ENCODE measurements at places on chromosomes 4 and X.

- DNase-seq, result no peak
Observed at GRCh38 chrX:8849458-8849857, 48.3 kb upstream of the FAM9A start.

DNA sequence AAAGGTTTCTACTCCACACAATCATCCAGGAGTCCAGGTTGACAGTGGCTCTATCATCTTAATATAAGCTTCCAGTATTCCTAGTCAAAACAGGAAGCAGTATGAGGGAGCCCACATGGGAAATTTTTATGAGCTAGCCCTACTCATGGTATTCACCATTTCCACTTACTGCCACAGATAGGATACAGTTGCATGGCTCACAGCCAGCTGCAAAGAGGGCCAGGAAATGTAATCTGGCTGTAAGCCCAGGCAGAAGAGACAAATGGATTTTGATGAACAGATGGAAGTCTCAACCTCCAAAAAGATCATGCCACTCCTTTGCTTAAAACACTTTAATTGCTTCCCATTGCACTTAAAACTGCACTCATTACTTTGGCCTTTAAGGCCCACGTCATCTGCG, 150.6 kb downstream of the ADAMTS3 start:
- peak; percentile 46 for DNase-seq

DNA sequence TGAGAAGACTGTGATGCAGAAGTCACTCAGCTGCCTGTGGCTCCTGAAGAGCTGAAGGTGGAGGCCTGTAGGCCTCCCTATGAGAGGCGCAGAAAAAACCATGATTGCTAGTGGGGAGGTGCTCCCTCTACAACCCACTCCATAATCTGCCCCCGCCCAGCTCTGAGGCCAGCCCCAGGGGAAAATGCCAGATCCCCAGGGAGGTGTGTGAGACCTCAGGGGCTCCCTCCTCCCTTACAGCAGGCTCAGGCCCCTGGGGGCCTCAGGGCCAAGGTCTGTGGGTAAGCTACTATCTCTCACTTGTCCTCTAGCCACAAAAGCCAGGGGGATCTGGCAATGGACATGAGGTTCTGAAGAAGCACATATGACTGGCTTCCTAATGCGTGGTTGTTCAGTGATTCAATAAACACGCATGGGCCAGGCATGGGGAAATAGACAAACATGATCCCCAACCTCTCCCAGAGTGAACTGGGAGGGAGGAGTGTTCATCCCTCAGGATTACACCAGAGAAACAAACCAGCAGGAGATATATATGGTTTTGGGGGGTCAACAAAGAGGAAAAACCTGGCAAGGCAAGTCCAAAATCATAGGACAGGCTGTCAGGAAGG, 51.0 kb upstream of the MTM1 start:
- DNase-seq, result no peak

GRCh38 chrX:116238093-116238492, 67.5 kb downstream of the AGTR2 start:
- DNase-seq, result no peak

- no peak for DNase-seq
Observed at GRCh38 chrX:2490634-2491033, 10.1 kb downstream of the DHRSX start.

GRCh38 chr4:57443787-57444186, 333.6 kb upstream of the IGFBP7 start:
- no peak for DNase-seq

- DNase-seq, result no peak
Observed at GRCh38 chr4:40909363-40909876, 159.7 kb downstream of the NSUN7 start.

- DNase-seq, result no peak
Observed at GRCh38 chr4:185958094-185958747, 110.7 kb upstream of the TLR3 start.

- no peak for DNase-seq
Observed at GRCh38 chrX:2474280-2474962, 26.4 kb downstream of the DHRSX start.

DNA sequence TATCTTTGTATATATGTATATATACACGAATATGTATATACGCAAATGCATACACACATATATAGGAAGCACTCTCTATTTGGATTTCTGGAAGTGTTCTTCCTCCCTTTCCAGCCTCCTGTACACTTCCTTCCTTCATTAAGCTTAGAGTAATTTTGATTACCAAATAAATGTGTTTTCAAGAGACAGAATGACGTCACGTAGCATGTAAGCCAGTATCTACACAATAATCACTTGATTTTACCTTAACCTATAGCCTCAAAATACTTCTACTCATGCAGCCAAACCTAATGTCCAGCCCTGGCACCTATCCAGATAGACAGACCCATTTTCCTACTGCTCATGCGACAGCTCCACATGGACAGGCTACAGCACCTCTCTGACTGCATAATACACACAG, 29.9 kb downstream of the MAGEA10 start:
- no peak for DNase-seq

DNA sequence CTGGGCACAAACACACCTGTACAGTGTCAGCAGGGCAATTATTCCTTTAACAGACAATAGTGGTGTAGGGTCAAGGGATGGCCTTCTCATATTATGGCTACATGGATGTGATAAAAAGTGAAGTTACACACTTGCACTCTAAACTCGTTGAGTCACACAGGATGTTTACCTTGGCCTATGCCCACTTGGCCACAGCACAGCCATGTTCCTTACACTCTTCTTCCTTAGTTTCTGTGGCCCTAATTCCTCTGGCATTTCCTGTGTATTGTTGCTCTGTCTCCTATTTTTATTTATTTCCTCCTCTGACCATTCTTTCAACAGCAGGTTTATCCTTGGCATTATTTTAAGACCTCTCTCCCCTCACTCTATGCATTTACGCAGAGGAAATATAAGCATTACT, 86.8 kb upstream of the NPFFR2 start:
- DNase-seq, result no peak

DNA sequence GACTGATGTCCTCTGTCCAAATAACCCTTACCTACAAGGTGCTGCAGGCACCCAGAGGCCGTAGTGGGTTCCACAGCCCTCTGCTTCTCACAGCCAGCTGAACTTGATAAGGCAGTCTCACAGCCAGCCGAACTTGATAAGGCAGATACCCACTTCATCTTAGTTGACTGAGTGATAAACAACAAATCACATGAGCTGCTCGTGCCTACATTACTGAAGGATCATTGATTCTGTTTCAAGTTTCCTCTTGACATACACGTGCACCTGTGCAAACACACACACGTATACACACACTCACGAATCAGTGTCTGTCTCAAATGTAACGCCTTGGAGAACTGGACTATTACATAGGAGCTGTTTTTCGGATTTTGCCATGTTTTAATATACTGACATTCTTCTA, 276.3 kb downstream of the DCTD start:
- DNase-seq, result no peak

- DNase-seq, result no peak
Observed at GRCh38 chr4:118273642-118274041, 79.2 kb downstream of the PRSS12 start.

DNA sequence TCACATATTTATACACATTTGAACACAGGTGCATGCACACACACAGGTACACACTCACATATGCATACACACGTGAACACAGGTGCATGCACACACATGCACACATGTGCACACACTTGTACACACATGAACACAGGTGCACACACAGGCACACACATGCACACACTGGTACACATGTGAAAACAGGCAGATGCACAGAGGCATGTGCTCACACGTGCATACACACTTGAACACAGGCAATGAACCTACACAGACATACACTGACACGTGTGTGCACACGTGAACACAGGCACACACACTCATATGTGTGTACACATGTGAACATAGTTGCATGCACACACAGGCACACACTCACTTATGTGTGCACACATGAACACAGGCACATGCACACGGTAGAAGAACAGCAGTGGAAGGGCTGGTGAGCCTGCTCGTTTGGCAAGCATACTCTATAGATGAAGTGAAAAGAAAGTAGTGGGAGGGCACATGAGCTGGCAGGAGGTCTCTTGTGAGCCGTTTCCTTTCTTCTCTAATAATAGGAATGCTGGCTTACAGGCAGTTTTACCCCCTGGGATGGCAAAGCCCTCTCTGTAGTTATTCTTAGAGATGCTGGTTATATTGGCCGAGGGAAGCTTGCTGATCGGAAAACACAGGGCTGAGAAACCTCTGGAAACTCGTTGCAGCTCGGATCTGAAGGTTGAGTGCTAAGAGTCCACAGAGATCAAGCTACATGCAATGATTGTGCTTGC, 279.6 kb upstream of the CLNK start:
- no peak for DNase-seq

GRCh38 chr4:78642934-78643333, 91.4 kb downstream of the ANXA3 start:
- no peak for DNase-seq

GRCh38 chr4:61820136-61820535, 620.0 kb downstream of the ADGRL3 start:
- no peak for DNase-seq

DNA sequence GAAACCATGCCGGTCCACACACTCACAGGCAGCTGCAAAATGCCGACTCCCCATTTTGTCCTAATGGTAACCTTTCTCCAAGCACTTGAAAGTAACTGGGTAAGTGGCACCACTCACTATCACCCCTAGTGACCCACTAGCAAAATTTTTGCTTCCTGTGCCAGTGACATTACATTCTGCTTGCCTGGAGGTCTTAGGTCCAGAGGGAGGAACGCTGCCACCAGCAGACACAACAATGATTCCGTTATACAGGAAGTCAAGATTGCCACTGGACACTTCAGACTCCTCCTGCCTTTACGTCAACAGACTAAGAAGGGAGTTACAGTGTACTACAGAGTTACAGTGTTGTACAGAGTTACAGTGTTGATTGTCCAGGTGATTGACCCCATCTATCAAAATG, 11.8 kb upstream of the TMEM192 start:
- DNase-seq, result no peak

DNA sequence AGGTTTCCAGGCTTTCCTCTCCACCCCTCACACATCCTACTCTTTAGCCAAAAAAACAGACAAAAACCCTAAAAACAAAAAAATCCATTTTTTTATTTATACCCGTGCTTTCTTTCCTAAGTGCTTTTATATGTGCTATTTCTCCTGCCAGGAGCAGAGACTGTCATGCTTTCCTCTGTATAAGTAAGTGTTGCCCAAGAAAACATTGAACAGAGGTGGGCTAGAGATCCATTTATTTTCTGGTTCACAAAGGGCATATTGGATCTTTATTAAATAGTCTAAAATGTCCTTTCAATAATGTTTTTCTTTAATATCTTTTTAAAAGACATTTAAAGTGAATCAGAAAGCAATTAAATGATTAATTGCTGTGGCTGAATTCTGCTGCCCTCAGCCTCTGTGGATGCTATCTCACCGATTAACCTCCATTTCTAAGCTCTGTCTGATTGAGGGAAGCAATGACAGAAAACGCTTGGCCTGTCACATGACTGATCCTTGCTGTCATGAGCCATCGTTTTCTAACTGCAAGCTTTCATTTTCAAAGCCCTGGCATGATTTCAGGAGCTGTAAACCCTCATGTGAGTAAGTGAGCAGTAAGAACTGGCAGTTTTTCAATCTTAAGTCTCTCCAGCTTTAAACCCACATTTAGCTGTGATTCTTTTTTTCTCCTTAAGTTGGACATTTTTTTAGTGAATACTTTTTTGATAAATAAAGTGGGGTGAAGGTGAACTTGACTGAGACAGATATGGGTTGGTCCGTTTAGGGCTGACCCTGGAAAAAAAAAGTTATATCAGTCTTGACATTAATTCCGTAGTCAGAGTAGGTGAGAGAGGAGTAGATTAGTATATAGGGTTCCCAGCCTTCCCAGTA, 180.7 kb upstream of the PGRMC2 start:
- no peak for DNase-seq

GRCh38 chr4:176479767-176480166, 160.0 kb downstream of the SPCS3 start:
- DNase-seq, result no peak

- peak; percentile 59 for DNase-seq
Observed at GRCh38 chr4:159353422-159354116, 250.7 kb downstream of the RAPGEF2 start.

DNA sequence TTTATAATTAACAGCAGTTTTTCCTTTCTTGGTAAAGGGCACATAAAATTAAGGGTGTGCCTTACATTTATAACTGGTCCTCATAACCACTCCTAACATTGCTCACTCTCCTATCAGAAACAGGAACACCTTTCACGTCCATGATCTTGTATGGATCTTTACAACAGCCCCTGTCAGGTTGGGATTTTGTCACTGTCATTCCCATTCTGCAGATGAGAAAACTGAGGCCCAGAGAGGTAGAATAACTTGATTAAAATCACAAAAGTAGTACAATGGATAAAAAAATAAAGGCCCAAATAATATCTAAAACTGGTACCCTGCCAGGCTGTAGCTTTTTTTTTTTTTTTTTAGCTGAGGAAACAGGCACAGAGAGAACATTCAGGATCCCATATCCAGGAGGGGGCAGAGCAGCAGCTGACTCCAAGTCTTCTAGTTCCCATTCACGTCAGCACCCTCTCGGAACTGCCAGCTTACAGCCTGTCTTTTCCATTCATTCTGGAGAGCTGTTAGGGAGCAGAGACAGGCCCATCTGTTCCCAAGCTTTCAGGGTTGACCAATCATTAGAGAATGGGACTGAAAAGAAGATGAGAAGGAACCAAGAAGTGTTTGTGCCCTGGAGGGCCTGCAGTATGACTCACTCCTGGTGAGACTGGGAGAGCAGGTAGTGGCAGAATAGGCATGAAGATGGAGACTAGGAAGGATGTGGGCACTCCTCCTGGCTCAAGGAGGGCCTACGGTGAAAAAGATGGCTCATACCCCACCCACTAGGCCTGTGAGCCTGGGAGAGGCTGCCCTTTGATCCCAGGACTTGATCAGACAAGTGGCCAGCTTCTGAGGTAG, 7.3 kb downstream of the SUV39H1 start:
- DNase-seq, result no peak

Data from left ventricle myocardium inferior (tissue), 1 donor.